HepG2 (cell line): ENCODE measurements at places on chromosomes 2 and 18.
A peak's percentile ranks its signal among the peaks of the same experiment; 100 is the strongest.

DNA sequence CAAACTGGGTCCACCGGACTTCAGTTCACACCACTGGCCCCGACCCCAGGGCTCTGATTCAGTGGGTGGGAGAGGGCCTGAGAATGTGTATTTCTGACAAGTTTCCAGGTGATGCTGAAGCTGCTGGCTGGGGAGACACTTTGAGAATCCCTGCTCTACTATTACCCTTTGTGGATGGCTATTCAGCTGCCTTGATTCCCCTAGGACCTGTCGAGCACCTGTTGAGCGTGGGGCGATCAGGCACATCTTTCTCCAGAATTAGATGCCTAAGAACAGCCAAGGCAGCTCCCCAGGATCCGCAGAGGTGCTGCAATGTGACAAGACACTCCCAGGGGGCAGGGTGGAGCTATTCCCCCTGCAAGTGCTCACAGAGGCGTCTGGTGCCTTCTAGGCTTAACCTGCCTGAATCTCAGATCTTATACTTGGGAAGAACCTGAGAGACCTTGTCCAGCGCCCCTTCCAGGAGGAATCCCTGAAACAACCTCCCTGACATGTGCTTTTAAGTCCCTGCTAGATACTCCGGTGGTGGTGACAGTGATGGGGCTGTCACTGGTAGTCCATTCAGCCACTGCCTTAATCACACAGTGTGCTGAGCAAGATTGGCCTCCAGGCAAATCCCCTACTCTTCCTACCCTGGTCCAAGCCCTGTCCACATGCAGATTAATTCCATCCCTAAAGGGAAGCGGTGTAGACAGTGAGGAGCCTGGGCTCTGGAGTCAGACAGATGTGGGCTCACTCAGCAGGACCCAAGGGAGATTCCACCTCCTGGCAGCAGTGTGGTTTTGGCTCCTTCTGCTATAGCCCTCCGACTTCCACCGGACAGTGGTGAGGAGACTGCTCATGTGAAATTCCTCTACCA lies 43.4 kb upstream of the OTOF start:
- peak; percentile 18 for DNase-seq

- peak; percentile 27 for DNase-seq
Measured at GRCh38 chr18:31273812-31274527, 44.0 kb upstream of the DSG1 start.

GRCh38 chr2:29033172-29033571 lies 41.2 kb downstream of the PCARE start:
- no peak for DNase-seq

- DNase-seq = no peak
Measured at GRCh38 chr2:180319586-180320405, 312.7 kb upstream of the CWC22 start.

DNA sequence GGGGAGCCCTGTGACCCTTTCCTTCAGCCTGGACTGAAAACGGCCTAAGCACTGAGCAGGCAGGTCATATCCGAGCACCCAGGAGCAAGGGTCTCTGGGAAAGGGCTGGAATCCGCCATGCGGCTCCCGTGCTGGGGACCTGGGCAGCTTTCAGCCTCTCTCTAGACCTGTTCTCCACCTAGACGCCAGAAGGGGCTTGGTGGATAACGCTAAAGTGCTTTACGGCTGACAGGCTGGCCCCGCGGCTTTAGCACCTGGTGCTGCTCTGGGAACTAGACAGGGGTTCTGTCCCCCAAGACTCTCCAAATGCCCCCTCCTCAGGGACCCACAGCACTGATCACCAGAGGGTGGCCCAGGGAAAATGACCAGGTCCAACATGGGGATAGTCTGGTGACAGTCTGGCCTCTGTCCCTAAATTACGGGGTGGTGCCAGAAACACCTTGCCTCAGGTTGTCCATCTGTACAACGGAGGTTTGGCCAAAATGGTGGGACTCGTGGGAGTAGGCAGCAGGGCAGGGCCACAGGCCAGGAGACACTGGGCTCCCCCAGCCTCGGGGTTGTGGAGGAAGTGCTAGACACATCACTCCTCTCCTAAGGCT lies 13.0 kb downstream of the SDC1 start:
- DNase-seq = no peak

- peak; percentile 43 for DNase-seq
Measured at GRCh38 chr2:64989982-64990614, 899 bp downstream of the SLC1A4 start.

DNA sequence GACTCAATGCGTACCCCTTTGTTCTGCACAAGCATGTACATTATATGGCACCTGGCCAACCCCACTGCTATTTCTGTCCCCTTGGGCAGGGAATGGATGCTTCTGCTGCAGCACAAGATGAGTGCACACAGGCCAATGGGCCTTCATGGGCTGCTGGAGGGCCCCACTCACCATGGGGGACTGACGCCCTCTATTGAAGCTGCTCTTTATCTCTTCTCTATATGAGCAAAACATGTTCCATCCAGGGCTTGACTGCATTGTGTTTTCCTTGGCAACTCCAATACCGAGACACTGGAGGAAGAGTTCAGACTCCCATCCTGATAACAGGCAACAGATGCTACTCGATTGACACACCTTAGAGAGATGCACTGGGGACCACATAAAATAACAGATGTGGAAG lies 251.6 kb upstream of the NCKAP5 start:
- DNase-seq = no peak

GRCh38 chr2:144162652-144163051 lies 357.3 kb downstream of the ZEB2 start:
- peak; percentile 35 for DNase-seq

GRCh38 chr2:25787020-25787419 lies 91.3 kb downstream of the ASXL2 start:
- DNase-seq = peak; percentile 93

- no peak for DNase-seq
Measured at GRCh38 chr2:142082368-142082767, 48.4 kb downstream of the LRP1B start.

DNA sequence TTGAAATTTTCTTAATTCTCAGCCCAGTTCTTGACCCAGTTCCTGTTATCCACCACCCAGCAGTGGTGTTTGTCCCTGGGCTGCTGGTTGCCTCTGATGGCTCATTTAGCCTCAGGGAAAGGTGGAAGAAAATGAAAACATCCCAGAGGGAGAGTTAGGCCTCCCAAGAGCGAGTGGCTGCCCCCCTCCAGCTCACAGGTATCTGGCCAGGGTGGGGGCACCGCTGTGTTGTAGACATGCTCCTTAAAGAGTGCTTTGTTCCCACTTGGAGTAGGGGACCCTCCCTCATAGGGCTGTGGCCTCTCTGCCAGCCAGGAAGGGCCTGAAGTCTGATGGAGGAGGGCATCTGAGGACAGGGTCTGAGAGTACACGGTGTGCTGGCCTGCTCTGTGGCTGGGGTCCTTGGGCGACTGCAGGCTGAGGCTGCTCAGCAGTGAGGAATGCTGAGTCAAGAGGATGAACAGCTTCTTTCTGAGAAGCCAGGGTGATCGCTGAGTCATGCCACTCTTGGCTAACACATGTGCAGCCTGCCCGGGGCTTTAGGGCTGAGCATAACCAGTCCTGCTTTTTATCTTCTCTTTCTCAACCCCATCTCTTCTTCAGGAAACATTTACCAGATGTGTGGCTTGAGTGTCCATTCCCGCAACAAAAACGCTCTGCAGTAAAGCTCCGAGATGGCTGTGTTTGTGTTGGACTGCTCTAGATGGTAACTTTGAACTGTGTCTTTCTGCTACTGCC lies 72.3 kb downstream of the IL1R2 start:
- peak; percentile 88 for DNase-seq

- peak; percentile 76 for DNase-seq
Measured at GRCh38 chr18:48990481-48991318, 39.9 kb upstream of the SMAD7 start.

DNA sequence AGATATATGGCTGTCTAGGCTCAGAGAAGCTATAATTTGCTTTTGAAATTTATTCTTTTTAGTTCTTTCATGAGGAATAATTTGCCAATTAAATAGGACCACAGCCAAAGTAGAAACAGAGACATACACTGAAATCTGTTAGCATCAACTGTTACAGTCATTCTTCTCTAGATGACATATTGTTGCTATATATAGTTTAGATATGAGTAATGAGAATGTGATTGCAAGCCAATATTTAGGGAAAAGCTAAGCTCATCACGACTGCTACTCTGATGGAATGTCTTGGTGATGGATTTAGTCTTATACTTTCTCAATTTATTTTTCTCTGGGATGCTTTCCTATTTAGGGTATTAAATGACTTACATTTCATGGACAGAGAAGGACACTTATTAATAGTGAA lies 259.1 kb downstream of the LNPK start:
- no peak for DNase-seq

GRCh38 chr2:136129601-136130000 lies 11.7 kb upstream of the CXCR4 start:
- no peak for DNase-seq

- no peak for DNase-seq
Measured at GRCh38 chr2:152446213-152446612, 111.2 kb downstream of the FMNL2 start.

DNA sequence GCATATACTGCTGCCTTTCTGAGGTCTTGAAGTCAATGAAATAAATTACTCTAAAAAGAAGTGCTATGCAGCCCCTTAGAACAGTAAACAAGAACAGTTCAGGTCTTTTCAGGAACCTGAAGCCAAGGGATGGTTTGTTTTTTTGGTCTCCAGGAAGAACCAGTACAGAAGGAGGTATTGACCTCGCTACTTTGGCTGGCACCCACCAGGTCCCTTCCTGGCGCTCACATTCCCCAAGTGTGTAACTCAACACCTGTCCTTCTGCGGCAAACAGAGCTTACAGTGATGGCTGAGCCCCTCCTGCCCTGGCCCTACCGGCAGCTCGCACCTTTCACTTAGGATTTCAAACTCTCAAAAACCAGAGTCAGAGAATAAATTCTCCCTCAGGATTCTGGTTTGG lies 51.9 kb downstream of the SETBP1 start:
- no peak for DNase-seq

DNA sequence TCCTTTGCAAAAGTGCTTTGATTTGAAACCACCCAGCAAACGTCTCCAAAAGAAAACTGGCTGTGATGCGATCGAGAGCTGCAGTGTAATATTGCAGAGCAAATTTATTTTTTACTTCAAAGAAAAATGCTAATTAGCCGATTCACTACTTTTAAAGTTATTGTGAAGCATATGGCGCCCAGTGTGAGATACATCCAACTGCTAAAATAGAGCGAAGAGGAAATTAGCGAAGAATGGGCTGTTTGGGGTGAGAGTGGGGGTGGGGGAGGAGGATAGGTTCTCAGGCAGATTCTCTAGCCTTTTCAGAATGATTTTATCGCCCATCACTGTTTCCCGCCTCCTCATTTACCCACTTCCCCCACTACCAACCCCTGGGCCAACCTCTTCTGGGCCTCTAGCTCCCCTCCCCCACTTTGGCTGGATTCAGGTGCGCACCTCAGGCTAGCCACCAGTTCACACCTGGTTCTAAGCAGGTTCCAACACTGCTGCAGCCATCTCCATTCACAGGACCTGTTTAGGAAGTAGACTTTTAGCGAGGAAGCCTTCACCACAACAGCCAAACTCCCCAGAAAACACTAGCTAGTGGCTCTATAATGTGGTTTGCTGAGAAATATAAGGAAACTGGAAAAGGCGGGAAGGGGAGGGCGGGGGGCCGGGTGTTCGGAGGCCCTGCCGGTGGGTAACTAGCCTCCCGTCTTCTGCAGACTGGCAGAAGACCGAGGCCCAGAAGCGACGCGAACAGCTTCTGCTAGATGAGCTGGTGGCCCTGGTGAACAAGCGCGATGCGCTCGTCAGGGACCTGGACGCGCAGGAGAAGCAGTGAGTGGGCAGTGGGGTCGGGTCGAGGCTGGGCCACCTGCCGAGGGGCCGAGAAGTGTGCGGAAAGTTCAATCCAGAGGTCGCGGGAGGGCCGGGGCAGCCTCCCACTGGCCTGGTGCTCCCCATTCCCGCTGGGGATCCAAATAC lies 6.0 kb upstream of the OTX1 start:
- no peak for DNase-seq

DNA sequence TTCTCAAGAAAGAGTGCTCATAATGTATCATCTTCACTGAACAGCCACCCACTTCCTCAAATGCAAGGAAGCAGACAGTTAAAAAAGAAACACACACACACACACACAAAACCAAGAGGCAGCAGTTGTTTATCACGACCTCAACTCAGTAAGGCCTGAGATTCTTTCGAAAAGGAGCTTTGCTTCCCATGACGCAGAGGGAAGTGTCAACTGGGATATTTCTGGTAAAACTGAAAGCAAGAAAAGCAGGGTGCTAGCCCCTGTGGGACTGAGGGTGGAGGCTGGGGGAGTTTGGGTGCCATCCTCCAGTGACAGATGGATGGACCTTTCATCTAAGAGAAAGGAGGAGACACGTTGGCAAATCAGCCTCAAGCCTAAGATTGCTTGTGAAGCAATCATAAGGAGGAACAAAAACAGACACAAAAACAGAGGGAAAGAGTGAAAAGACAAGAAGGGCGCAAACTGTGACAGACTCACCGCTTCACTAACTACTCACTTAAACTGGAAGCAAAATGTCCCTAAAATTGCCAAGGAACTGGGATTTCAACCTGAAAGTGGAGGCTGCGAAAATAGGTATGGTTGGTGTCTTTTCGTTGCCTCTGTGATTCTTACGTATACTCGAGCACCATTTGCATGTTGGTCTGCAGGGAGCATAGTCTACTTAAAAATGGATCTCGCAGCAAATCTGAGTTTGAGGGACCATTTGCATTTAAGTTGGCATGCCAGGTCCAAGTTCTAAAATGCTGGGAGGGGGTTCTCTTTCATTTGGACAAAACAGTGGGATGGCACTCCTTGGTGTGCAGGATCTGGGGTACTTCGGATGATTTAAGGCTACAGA lies at the start of gene ARHGAP25:
TSS of gene ARHGAP25 (plus strand) at position 124 of the 838 bp plus-strand sequence. CDS start at position 513, 389 bp downstream.
- no peak for DNase-seq

GRCh38 chr2:174882416-174882815 lies 118.1 kb upstream of the CHRNA1 start:
- DNase-seq = no peak

- DNase-seq = peak; percentile 28
Measured at GRCh38 chr2:23803965-23804542, 122.9 kb downstream of the ATAD2B start.

DNA sequence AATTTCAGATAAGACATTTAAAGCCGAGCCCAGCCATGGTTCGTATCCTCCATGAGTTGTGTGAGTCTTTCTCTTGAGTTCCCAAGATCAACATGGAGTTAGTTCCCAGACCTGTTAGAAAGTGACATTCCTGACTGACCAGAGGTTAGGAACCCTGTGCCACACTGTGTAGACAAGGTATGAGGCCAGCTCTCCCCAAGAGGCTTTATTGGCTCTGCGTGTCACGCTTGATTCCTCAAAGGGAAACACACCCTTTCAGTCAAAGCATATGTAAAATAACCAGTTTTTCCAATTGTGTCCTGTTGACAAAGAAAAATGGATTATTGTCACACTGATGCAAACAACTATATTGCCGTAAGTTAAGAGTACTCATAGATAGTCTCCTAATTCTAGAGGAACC lies 1.2 kb downstream of the SULT1C3 start:
- DNase-seq = no peak

GRCh38 chr2:144507441-144508171 lies 12.3 kb downstream of the ZEB2 start:
- no peak for DNase-seq
